ENCODE measurements at places on chromosomes 16 and 17.

- H3K27me3 ChIP-seq: no peaks in the 10 kb centered on the region
- no peaks in the 10 kb centered on the region for H3K36me3 ChIP-seq
- H3K4me1 ChIP-seq: peaks cover 11% of the 10 kb centered on the region
- no peak overlapping the region for H3K27ac ChIP-seq
- no peak overlapping the region for H3K4me3 ChIP-seq
Observed at GRCh38 chr16:9054460-9054859, 37.0 kb upstream of the HAPSTR1 start.

- peaks cover 71% of the 10 kb centered on the region for H3K4me1 ChIP-seq
- DNase-seq: no peak
- no peaks in the 10 kb centered on the region for H3K27me3 ChIP-seq
- peak overlapping the region; percentile 52 for H3K4me3 ChIP-seq
- H3K36me3 ChIP-seq: peaks cover 2% of the 10 kb centered on the region
Observed at GRCh38 chr17:57444682-57445450, 188.5 kb downstream of the MSI2 start.

GRCh38 chr16:84471316-84471715 lies 33.1 kb downstream of the MEAK7 start:
- H3K36me3 ChIP-seq: peaks cover 22% of the 10 kb centered on the region
- DNase-seq: no peak
- no peak overlapping the region for H3K4me3 ChIP-seq
- H3K27ac ChIP-seq: no peak overlapping the region

GRCh38 chr16:74568961-74569631 lies 37.8 kb downstream of the GLG1 start:
- no peaks in the 10 kb centered on the region for H3K27me3 ChIP-seq
- DNase-seq: no peak
- H3K36me3 ChIP-seq: no peaks in the 10 kb centered on the region
- no peak overlapping the region for H3K4me3 ChIP-seq

GRCh38 chr17:59337741-59338299 lies 6.4 kb downstream of the YPEL2 start:
- H3K36me3 ChIP-seq: peaks cover 1% of the 10 kb centered on the region
- no peak for DNase-seq
- H3K4me3 ChIP-seq: no peak overlapping the region
- no peak overlapping the region for H3K27ac ChIP-seq

Measured in activated T-cell treated with anti-CD3 and anti-CD28 coated beads, Interleukin-2, amount 50 U/mL, for 72 hours (primary cell).